ENCODE measurements at places on chromosomes 2 and 18.

GRCh38 chr2:64581018-64581417, 56.9 kb downstream of the AFTPH start:
- no peak for DNase-seq

GRCh38 chr2:232363784-232364615, 14.6 kb upstream of the ALPP start:
- no peak for DNase-seq

GRCh38 chr2:144890828-144891227, 370.9 kb upstream of the ZEB2 start:
- DNase-seq = no peak

GRCh38 chr2:198322275-198322674, 517.9 kb downstream of the PLCL1 start:
- DNase-seq = no peak

DNA sequence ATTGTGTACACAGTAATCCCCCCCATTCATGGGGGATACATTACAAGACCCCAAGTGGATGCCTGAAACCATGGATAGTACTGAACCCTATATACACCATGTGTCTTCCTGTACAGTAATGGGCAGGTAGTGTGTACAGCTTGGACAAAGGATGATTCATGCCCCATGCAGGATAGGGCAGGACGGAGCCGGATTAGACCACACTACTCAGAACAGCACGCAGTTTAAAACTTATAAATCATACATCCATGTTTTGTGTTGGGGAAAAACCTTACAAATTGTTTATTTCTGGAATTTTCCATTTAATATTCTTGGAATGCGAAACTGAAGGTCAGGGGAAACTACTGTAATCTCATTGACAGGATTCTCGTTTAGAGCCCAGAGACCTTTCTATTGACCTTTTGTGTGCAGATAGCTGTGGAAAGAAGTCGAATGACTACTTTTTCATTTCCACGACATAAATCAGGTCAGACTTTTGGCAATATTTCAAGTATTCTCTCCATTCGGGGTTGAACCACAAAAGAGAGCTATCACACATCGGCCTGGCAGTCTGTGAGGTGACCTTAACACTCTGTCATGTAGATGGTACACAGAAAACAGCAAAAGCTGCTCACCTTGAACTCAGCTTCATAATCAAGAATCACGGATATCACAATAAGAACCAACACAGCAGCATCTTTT, 9.9 kb upstream of the YPEL5 start:
- DNase-seq = no peak

DNA sequence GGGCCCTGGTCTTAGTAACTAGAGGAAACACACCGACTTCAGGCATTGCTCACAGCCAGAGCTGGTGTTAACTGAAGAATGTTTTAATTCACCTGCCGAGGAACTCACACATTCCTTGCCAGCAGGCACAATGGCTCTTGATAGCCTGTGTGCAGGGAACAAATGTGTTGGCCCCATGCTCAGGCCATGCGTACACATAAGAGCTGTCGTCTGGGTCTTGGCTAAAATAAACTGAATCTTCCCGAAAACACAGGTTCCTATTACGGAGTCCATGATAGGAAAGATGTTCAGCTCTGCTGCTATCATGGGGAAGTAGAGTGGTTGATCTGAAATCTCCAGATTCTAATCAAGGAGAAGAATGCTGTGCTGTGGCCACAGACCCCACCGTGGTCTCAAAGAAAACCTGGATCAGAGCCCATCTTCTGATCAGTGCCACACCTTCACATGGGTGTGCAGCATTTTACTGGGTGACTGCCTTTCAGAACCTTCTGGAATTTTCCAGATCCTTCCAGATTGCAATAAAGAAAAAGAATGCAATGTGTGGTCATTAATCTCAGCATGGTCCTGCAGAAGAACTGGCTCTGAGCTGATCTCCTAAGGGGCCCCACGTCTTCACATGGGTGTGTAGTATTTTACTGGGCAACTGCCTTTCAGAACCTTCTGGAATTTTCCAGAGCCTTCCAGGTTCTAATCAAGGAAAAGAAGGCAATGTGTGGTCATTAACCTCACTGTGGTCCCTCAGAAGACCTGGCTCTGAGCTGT, 17.2 kb downstream of the MBP start:
- DNase-seq = no peak

DNA sequence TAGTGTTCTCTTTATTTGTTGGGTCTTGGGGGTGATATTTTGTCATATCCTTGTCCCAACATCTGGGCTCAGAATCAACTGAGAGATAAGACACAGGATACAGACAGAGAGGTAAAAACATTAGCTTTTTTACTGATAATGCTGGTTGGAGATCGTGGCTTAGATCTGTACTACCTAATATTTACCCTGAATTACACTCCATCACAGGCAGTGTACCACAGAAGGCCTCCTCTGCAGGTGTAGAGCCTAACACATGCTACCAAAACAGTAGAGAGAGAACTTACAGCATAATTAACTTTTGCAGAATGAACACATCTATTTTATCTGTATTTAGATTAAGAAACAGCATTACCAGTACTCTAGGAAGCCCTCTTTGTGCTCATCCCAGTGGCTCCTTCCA, 6.8 kb downstream of the AGPS start:
- no peak for DNase-seq

- no peak for DNase-seq
These were observed 106.0 kb upstream of the PKDCC start for GRCh38 chr2:41941831-41942230.

- no peak for DNase-seq
These were observed 17.1 kb upstream of the THADA start for GRCh38 chr2:43612944-43613343.

DNA sequence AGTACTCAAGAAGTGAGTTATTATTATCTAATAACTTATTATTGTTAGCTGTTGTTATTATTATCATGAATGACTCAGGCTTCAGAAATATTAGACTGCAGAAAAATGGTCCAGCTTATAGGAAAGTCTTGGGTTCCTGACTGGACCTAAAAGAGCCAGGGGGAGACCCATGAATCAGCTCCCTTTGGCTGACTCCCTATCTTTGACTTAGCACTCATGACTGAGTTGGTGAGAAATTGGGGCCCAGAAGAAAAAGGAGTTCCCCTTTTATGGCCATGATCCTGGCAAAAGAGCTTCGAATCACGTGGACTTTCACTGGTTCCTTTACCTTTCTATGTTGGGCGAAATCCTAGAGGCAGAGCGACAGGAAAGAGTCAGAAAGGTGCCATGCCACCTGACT, 145.8 kb downstream of the MYO3B start:
- DNase-seq = no peak

- DNase-seq = no peak
These were observed 17.3 kb upstream of the FZD5 start for GRCh38 chr2:207787017-207787416.

- DNase-seq = no peak
These were observed 14.3 kb downstream of the MAP3K2 start for GRCh38 chr2:127373362-127374083.

DNA sequence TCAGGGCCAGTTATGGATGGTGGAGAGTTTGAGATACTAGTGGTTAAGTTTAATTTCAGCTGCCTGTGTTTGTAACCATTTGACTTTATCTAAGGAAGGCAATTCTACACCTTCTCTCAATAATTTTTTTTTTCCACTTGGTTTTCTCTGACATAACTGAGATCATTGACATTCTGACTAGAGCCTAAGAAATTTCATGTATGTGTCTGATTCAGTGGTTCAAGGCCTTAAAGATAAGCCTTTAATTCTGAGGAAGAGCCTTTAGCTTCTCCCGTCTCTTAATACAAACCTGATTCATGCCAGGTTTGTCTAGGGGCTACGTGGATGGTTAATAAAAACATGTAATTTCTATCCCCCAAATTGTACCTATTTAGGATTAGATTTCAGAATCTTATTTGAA, 971.4 kb downstream of the DPP10 start:
- DNase-seq = no peak

DNA sequence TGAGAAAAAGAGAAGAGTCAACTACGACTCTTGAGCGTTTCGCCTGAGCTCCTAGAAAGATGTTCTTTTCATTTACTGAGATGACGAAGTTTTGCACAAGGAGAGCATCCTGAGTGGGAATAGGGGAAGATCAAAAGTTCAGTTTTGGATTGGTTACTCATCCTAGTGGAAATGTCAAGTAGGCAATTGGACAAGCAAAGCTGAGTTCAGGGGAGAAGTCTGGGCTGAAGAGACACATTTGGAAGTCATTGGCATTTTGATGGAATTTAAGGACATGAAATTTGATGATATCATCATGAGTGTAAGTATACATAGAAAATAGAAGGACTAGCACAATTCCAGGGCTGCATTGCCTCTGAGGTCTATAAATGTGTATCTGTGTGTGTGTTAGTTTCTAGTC, 416.6 kb downstream of the RAD51AP2 start:
- no peak for DNase-seq

DNA sequence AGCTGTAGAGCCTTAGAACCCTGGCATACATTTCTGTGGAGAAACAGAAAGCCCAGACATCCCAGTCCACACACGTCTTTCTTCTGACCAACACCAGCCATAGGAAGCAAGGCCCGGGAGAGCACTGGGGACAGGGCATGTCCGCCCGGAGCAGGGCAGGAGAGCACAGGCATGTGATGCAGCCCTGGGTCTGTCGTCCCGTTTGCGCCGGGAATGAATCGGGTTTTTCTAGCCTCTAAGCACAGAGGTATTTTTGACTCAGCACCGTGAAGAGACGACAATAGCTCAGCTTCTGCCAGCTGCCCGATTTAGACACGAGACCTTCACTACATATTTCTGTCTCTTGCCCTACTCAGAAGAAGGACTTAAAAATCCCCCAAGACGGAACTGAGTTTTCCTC, 7.3 kb upstream of the AMMECR1L start:
- no peak for DNase-seq

- no peak for DNase-seq
These were observed 42.4 kb upstream of the FIGN start for GRCh38 chr2:163778045-163778781.

GRCh38 chr18:47274961-47275360, 23.5 kb upstream of the SKOR2 start:
- DNase-seq = peak; percentile 34

DNA sequence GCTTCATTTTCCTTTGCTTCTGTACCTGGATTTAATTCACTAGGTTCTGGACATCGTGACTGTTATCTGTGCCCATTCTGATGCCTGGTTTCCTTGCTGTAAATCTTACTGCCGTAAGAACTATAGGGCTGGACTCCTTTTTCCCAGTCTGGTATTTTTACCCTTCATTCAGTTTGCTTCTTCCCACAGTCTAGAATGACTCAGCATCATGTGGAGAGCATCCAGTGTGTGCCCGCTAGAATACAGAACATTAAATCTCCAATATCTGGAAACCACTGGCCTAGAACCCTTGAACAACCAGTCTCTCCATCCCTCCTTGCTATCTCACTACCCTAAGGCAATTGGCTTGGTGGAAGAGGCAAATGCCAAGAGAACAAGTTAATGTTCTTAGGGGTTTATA, 1075.4 kb upstream of the ZEB2 start:
- DNase-seq = no peak

DNA sequence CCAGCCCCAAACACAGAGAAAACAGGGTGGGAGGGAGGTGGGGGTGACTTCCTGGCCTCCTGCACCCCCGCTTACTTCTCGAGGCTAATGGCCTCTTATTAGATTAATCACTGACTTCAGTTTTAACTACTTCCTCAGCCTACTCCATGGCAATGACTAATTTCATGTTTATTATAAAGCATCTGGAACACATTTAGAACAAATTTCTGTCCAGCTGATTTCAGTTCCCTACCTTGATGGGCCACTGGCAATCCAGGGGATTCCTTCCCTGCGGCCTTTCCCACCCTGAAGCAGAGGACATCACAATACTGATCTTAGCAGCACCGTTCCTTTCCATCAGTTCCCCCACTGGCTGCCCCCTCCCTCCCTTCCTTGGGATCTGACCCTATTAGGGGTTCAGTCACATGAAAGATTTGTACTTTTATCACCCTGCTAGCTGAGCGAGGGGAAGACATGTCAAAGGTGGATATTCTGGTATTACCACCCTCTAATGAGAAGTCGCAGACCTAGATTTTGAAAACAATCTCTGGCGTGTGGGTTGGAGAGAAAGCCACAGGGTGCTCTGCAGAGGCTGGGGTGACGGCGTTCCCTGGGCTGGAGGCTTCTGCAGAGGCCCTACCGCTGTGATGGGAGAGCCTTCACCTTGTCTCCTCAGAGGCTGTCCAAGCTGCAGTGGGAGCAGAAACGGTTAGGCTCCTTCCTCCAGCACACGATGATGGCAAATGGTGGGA, 67.6 kb downstream of the KIAA2012 start:
- DNase-seq = no peak

- DNase-seq = no peak
These were observed 55.0 kb upstream of the SERPINB2 start for GRCh38 chr18:63832470-63832869.

GRCh38 chr2:1854729-1855547, 110.6 kb upstream of the PXDN start:
- peak; percentile 71 for DNase-seq

DNA sequence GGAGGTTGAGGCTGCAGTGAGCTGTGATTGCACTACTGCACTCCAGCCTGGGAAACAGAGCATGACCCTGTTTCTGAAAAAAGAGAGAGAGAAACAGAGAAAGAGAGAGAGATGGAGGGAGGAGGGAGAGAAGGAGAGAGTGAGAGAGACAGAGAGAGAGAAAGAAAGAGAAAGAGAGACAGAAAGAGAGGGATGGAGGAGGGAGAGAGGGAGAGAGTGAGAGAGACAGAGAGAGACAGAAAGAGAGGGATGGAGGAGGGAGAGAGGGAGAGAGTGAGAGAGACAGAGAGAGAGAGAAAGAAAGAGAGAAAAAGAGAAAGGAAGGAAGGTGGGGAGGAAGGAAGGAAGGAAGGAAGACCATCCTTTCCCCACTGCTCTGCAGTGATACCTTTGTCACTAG, 48.1 kb upstream of the ACKR3 start:
- no peak for DNase-seq

DNA sequence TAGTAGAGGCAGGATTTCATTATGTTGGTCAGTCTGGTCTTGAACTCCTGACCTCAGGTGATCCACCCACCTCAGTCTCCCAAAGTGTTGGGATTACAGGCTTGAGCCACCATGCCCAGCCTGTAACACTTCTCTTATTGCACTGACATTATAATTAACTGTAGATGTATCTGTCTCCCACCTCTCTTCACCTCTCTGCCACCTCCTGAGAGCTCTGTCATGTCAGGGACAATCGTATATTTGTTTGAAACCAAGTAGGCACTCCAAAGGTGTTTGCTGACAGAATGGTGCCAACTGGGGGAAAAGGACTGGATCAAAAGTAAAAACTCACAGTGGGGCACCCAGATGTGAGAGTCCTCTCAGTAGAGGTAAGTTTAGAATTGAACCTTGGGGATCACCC, 17.3 kb upstream of the ME2 start:
- no peak for DNase-seq

DNA sequence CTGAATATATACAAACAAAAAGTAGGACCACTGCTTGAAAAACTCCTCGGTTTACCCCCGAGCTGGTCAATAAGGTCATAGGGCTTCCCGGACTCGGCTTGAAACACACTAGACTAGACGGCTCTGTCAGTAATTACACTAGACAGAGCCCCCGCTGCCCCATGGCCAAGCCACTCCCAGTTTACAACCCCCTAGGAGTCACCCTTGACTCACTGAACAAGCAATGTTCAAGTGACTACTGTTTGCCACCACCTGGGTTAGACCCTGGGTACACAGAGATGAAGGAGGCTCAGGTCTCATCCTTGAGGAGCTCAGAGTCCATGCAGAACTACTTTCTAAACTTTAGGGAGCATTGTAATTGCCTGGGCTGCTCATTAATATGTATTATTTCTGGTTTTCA, 13.7 kb upstream of the PRELID3A start:
- DNase-seq = no peak
